Central memory CD8-positive, alpha-beta T cell (primary cell): ENCODE measurements at places on chromosomes 11 and 22.

DNA sequence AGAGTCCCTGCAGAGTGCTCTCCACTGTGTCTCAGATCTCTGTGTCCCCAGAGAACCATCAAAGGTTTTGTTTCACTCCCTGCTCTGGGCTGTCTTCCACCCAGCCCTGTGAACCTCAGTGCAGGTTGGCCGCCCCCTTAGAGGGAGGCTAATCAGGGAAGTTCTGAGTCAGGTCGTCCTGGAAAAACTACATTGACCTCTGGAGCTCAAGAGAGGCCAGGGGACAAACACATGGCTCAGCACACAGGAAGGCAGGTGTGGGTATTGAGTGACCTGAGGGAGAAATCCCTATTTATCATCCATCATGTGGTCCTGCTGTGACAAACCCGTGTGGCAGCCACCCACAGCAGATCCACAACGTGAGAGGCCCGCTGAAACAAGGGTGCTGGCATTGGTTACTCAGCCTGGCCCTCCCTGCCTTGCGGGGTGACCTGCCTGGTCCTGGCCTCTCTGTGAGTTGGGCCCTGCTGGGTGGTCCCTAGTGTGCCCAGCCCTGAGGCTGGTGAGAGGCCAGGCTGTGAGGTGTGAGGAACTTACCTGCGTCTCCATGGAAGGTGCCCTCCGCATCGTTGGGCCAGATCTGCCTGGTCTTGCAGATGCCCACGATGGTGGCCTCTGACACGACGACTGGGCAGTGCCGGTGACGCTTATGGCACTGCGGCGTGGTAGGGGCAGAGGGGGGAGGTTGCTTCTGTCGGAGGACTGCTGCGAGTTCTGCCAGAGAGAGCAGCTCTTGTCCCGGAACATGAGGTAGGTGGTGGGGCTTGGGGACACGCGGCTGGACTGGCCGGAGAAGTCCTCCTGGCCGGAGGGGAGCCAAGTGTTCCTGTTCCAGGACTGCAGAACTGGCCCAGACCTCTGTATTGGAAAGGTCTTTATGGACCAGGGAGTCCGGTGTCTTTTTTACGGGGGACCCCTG is 669 bp upstream of the BCR start:
- no peak for DNase-seq

DNA sequence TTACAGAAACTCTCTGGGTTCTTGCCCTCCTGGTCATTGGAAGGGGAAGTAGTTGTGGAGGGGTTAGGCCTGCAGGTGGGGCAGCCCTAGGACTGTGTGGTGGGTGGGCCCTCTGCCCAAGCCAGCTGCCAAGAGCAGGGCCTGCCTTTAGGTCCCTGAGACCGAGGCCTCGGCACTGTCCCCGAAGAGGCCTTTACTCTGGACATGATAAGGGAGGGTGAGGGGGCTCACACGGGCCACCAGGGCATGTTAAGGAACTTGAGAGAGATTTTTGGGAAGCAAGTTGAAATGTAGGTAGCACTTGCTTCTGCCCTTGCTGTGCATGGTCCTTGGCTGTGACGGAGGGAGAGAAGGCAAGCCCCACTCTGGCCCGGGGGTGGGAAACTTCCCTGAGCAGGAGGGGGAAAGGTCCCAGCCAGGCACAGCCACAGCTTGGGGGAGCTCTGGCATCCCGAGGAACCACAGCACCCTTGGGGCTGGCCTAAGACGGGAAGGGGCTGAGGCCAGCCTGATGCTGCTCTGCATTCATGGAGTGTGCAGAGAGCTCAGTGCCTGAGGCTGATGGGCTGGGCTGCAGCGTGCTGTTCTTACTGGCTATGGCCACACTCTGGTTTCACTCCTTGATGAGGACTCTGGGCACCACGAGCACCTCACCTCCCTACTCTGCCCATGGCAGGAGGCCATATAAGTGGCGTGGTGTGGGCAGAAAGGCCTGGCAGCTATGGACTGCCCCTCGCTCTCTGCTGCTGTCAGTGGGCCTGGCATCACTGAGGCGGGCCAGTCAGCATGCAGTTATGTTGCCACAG is 7.8 kb upstream of the RANBP1 start:
- DNase-seq, result no peak

GRCh38 chr11:2395211-2395730 is 5.3 kb upstream of the TSSC4 start:
- no peak for DNase-seq

- no peak for DNase-seq
These were observed 82.6 kb downstream of the CACNA1I start for GRCh38 chr22:39652990-39653786.

- DNase-seq, result no peak
These were observed 262.8 kb upstream of the PLET1 start for GRCh38 chr11:112523477-112523876.

- DNase-seq, result no peak
These were observed 1.5 kb upstream of the TOLLIP start for GRCh38 chr11:1310772-1311468.

- no peak for DNase-seq
These were observed 10.3 kb upstream of the GAS2 start for GRCh38 chr11:22656130-22656529.

- no peak for DNase-seq
These were observed 22.6 kb downstream of the KCNJ5 start for GRCh38 chr11:128913806-128914205.
